Amniotic epithelial cell (primary cell): ENCODE measurements at places on chromosomes 12 and 14.
A peak's percentile ranks its signal among the peaks of the same experiment; 100 is the strongest.

DNA sequence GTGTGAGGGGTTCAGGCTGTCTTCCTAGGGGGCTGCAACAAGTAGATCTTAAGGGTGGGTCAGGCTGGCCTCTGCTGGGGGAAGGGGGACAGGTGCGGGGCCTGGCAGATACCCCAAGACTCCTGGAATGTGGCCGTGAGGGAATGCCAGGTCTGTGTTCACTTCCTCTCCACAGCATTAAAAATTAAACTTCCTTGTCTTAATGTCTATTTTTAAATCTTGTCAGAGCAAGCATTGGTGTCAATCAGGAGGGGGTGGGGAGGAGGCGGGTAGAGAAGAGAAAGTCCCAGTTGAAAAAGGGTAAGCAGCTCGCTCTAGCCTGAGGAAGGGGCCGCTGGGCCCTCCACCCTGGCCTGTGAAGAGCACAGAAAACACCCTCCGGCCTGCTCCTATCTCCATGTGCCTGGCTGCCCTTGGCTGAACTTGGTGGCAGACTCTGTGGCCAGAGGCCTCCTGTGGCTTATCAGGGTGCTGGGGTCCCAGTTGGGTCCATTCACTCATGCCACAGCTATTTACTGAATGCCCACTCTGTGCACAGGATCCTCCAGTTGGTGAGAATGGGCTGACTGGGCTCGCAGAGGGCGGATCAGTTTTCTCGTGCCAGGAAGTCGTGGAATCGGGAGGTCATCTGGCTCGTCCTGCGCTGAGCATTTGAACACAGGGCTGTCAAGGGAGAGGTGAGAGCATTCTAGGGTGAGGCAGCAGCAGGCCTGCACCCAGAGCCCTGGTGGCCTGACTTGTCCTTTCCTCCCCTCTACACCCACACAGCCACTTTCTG lies 128.8 kb downstream of the TSPAN9 start:
- DNase-seq = no peak

DNA sequence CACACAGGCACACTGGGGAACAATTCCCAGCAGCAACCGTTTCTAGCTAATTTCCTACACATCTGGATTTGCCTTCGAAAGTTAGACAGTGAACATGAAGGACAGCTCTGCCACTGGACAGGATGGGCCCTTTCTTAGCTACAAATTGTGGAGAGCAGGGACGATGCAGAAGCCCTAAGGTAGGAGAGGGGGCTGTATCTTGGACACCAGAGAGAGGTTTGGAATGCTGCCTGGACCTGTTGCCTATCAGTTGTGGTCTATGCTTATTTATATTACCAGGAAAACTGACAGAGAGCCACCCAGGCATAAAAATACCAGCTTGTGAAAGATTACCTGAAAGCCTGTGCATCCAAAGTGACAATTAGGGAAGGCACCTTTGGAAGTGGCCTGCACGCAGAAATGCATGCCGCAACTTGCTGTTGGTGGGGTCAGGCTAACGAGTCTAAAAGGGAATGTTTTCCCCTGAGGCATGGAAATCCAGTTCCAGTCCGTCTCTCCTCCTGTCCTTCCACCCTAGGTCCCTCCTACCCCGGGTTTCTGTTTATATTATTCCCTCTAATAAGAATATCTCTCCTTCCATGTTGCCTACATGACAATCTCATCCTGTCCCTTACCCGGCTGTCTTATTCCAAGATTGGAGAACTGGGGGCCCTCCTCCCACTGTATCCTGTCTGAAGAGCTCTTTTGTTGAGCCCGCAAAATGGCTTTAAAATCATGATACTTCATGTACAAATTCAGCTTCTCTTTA lies 60.2 kb downstream of the MDM2 start:
- no peak for DNase-seq

- DNase-seq = no peak
Measured at GRCh38 chr14:66143387-66144112, 342.6 kb upstream of the CCDC196 start.

DNA sequence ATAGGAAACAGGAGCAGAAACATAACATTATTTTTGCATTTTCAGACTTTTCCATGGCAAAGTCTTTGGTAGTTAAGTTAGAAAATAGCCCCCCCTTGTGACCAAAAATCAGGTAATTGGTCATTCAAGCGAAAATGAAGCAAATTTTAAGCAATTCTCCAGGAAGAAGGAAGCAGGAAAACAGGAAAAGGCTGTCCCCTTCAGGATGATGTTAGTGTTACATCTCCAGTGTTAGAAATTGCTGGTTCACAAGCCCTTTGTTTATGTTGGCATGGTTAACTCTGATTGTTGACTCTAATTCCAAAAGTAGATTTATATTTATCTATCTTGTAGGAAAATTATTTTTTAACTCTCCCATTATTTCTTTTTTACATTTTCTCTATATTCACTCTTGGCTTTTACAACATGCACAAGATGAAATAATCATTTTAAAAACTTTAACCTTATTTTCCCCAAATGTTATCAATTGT lies 18.8 kb upstream of the GAS2L3 start:
- peak; percentile 83 for DNase-seq

- no peak for DNase-seq
Measured at GRCh38 chr12:2692080-2692479, 102.7 kb upstream of the FKBP4 start.

GRCh38 chr12:54052438-54053002 lies 1.1 kb upstream of the HOXC4 start:
- no peak for DNase-seq

DNA sequence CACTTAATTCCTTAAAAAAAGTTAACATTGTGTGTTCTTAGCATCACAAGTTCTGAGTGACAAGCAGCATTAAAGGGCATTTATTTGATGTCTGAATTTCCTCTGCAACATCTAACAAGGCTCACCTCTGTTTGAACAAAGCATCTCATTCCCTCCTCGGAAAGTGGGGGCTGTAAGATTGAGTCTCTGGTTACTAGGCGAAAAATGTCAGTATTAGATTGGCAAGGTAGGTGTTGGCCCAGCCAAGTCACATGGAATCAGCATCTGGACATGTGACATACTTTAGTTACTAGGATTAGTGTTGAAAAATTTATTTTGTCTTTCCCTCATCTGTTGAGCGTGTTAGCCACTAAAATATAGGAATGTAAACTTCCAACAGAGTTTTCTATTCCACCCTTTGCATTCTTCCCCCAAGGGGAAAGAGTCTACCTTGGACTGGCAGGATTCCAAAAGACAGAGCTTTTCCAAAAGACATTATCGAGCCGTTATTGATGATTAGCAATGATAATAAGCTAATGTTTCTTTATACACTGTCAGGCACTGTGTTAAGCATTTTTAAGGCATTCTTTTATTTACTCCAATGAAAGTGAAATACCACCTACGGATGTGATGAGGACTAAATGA lies 194.9 kb upstream of the BTG1 start:
- no peak for DNase-seq

DNA sequence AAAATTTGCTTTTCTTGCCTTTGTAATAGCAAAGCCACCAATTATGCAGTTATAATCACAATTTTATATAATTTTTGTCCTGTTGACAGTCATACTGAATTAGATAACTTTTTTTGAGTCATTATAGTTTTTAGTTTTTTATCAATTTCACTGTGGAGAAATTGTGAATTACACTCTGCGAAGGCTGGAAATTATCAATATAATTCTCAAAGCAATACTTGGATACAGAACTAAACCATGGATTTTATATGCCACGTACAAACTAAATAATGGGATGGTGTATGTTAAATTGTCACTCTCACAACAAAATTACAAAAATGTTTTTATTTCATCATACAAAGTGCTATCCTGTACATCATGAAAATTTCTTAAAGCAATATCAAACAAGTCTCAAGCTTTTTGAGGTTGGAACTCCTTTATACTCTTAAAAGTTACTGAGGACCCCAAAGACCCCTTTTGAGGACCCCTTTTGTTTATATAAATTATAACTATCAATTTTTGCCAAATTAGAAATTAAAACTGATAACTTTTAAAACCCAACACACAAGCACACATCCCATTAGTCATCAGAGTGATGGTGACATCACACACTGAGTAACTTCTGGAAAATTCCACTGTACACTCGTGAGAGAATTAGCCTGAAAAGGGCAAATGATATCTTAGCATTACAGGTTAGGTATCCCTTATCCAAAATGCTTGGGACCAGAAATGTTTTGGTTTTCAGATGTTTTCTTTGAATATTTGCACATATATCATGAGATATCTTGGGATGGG lies 19.8 kb upstream of the AQP2 start:
- DNase-seq = peak; percentile 82

GRCh38 chr12:51076236-51076930 lies 7.0 kb downstream of the CSRNP2 start:
- no peak for DNase-seq

DNA sequence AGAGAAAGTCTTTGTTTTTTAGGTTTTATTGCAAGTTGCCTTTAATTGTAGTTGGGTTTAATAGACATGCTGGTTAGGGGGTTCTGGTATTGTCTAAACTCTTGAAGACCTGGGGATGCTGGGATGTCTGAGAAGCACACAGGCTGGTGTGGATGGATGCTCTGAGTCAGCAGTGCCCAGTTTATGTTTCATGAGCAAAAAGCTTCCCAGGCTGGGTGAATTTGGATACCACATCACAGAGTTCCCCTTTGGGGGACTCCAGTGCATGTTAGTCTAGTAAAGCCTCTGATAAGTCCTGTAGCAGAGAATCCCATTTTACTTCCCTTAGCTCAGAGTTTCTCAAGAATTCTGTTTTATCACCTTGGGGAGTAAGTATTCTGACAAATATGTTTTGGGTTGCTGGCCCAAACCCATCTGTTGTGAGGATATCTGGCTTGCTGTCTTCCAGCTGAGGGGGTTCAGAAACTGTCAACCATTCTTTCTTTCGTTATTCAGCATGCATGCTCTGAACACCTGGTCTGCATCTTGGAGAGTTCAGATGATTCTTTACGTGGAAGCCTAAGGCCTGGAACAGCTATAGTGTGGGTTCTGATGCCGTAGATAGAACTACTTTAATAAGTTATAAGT lies 509.1 kb downstream of the VRK1 start:
- no peak for DNase-seq

DNA sequence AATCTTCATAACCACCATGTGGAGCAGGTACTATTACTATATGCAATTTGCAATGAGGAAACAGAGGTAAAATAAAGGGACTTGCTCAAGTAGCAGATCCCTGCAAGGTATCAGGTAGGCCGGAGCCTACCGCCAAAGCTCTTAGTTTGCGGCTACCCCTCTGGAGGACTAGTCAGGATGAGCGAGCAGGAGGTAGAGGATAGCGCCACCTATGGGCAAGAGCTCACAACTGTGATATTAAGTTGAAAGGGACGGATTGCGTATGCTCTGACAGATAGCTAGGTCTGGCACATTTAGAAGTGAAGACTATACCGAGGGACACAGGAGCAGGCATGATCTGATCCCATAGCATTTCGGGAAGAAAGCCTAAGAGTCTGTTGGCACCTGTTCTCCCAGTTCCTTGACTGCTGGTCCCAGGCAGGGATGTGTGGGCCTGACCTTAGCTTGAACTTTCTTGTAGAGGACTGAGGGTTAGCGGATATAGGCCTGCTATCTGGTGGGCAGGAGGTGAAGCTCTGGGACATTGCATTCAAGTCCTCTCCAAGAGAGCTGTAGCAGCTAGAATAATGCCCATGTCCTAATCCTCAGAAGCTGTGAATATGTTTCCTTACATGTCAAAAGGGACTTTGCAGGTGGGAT lies 48.0 kb downstream of the SLC17A8 start:
- peak; percentile 49 for DNase-seq

- no peak for DNase-seq
Measured at GRCh38 chr14:75470238-75470797, 42.5 kb downstream of the JDP2 start.

DNA sequence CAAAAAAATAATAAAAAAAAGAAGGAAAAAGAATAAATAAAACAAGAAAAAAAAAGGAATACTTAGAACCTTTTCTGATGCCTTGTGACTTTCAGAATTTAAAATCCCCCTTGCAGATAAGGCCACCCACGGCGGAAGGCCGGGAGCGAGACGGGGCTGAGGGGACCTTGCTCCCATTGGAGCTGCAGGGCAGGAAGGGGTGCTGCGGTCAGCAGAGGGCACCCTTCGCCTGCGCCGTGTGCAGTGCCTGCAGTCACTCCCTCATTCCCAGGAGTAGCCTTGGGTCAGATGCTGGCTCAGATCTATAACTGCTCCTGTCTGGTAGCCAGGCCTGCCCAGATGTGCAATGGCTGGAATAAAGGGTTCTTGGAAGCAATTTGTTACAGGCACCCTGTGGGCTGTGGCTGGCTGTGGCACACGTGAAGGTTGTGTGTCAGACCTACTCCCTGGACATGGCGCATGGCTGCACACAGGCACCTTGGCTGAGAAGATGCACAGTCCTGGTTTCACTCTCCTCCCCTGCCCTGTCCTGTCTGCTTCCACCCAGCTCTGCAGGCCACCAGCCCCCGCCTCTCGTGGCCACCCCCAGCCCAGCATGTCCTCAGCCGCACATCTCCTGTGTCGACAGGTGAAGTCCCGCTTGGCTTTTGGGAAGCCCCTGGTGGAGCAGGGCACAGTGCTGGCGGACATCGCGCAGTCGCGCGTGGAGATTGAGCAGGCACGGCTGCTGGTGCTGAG lies 13.4 kb upstream of the ALDH2 start:
- peak; percentile 62 for DNase-seq

DNA sequence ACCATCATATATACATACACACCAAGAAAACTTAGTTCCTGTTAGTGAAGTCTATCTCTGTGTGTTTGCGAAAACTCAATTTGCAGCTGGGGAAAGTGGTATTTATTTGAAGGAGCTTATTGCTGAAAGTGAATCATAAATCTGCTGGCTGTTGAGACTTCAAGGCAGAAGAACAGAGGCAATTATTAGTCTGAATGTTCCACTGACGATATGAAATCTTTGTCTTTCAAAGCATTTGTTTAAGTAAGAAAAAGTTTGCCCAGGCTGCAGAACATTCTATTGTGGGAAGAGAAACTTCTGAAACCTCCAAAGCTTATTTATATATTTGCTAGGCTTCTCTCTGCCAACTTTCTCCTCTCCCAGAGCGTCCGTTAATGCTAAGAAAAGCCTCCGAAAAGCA lies 255.7 kb upstream of the TMPO start:
- no peak for DNase-seq

GRCh38 chr14:43204816-43205215 lies 1302.3 kb downstream of the FSCB start:
- peak; percentile 69 for DNase-seq

GRCh38 chr12:113826805-113827538 lies 139.2 kb downstream of the RBM19 start:
- DNase-seq = no peak

DNA sequence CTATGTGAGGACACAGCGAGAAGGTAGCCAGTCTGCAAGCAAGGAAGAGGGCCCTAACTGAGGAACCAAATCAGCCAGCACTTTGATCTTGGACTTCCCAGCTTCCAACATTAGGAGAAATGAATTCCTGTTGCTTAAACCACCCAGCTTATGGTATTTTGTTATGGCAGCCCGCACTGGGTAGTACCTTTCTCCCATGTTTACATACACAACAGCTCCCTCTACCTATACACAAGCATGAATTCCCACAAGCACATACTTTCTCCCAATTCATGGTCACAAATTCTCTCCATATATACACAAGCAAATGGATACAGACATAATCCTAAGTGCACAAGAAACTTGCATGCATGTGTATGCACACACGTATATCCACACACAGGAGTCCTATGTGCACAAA lies 7.4 kb downstream of the ITGB7 start:
- no peak for DNase-seq
